Activated CD8-positive, alpha-beta T cell treated with anti-CD3 and anti-CD28 coated beads for 36 hours (primary cell): ENCODE measurements at places on chromosomes 7 and 10. TPM values are rescaled to one million over a fixed set of nuclear protein-coding genes. Genes with fewer than 3 reads are reported as not detected.

GRCh38 chr10:93039110-93039509 is 21.5 kb upstream of the CYP26C1 start:
- DNase-seq: no peak
- no peak overlapping the region for H3K27ac ChIP-seq
- H3K4me3 ChIP-seq: no peak overlapping the region
- peaks cover 1% of the 10 kb centered on the region for H3K36me3 ChIP-seq
- no peaks in the 10 kb centered on the region for H3K4me1 ChIP-seq

DNA sequence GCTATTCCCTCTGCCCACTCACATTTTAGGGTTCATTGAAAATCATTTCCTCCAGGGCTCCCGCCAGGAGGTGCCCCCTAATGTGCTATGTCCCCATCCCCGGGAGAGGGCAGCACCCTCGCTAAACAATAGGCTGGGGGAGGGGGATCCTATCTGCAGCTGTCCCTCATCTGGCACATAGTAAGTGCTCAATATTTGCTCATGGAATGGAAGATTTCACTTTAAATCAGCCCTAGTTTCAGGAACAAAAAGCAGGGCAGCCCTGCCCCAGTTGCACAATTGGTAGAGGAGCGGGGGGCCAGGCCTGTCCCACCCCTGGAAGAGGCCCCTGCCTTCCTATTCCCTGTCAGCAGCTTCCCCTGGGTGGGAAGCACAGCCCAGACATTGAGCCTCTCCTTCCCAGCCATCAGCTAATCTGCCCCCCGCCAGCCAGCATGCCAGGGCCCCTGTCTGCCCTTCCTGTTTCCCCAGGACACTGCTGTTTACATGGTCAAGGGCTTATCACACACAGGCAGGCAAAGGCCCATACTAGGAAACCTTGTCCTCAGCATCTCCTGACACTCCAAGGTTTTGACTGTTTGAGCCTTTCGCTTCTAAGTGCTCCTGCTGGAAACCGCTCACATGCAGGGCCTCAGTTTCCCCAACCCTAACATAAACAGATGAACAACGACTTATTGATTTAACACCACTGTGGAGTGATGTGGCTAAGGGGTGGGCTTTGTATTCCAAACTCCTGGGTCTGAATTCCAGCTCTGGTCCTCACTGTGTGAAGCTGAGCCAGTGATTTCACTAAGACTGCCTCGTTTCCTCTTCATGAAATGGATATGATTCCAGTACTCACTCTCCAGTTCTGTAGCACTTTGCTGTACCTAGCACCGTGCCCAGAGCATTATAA is 130.7 kb upstream of the ZMIZ1 start:
- no peak overlapping the region for H3K4me3 ChIP-seq
- no peaks in the 10 kb centered on the region for H3K27me3 ChIP-seq
- DNase-seq: peak; percentile 49
- no peaks in the 10 kb centered on the region for H3K36me3 ChIP-seq

GRCh38 chr10:32400961-32401360 is 45.0 kb upstream of the CCDC7 start:
- no peaks in the 10 kb centered on the region for H3K27me3 ChIP-seq
- no peaks in the 10 kb centered on the region for H3K4me1 ChIP-seq
- no peak overlapping the region for H3K4me3 ChIP-seq
- no peak for DNase-seq
- H3K27ac ChIP-seq: no peak overlapping the region

DNA sequence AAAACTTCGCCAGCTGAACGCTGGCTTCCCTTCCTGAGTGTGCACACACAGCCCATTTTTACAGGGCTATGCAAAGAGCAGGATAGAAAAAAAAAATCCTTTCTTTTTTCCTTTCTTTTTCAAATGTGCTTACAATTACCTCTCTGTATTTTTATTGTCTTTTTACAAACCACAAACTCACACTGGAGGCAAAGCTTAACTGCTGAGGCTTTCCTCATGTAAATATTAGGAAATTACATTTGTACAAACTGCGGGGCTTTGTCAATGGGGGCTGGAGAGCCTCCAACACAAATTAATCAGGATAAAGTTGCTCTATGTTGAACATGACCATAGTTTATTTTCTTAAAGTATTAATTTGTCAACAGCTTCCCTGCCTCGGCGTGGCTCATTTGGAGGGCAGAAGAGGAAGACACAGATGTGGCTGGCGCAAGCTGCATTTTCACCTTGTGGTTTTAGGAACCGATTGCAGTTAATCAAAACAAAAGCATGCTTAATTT is 411.7 kb upstream of the MKI67 start:
- peaks cover 47% of the 10 kb centered on the region for H3K27me3 ChIP-seq
- no peak overlapping the region for H3K27ac ChIP-seq
- no peak for DNase-seq
- H3K36me3 ChIP-seq: no peaks in the 10 kb centered on the region
- H3K4me3 ChIP-seq: no peak overlapping the region
- no peaks in the 10 kb centered on the region for H3K4me1 ChIP-seq

DNA sequence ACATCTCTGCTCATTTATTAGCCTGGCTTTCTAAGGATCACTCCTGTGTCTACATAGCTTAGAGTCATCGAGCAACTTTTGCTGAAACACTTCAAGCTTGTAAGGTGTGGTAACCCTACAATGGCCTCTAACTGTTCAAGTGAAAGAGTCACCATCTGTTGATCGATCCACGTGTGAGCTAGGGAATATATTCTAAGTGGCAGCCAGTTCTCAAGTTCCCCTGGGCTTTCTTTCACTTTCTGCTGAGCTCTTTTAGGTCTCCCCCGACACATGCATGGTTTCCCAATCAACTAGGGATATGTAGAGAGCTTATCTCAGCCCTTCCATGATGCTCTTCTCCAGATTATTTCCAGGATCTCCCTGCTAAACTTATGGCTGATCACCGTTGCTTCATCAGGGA is 15.5 kb downstream of the AOAH start:
- DNase-seq: no peak
- no peaks in the 10 kb centered on the region for H3K27me3 ChIP-seq
- H3K4me1 ChIP-seq: peaks cover 78% of the 10 kb centered on the region
- H3K4me3 ChIP-seq: peak overlapping the region; percentile 15
- peaks cover 75% of the 10 kb centered on the region for H3K36me3 ChIP-seq

GRCh38 chr7:3767917-3768777 is 467.1 kb downstream of the SDK1 start:
- H3K36me3 ChIP-seq: no peaks in the 10 kb centered on the region
- peaks cover 13% of the 10 kb centered on the region for H3K27me3 ChIP-seq
- H3K4me3 ChIP-seq: no peak overlapping the region
- no peak for DNase-seq
- H3K4me1 ChIP-seq: no peaks in the 10 kb centered on the region

DNA sequence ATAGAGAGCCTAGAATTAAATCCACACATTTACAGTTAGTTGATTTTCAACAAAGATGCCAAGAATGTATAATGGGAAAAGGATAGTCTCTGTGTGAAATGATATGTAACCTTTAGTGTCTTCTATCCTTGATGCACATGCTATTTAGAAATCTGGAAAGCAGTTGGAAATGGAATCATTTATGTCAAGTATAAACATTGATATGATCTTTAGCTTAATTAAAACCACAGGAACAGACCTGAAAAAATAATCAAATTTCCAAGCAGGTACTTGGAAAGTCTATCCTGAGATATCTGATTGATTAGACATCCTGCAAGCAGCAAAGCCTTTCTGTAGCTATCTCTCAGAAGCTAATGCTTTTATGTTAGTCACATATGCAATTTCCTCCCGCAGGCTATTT is 24.4 kb upstream of the SRI start:
- H3K4me1 ChIP-seq: no peaks in the 10 kb centered on the region
- DNase-seq: no peak
- no peak overlapping the region for H3K27ac ChIP-seq
- no peaks in the 10 kb centered on the region for H3K36me3 ChIP-seq
- H3K4me3 ChIP-seq: no peak overlapping the region

DNA sequence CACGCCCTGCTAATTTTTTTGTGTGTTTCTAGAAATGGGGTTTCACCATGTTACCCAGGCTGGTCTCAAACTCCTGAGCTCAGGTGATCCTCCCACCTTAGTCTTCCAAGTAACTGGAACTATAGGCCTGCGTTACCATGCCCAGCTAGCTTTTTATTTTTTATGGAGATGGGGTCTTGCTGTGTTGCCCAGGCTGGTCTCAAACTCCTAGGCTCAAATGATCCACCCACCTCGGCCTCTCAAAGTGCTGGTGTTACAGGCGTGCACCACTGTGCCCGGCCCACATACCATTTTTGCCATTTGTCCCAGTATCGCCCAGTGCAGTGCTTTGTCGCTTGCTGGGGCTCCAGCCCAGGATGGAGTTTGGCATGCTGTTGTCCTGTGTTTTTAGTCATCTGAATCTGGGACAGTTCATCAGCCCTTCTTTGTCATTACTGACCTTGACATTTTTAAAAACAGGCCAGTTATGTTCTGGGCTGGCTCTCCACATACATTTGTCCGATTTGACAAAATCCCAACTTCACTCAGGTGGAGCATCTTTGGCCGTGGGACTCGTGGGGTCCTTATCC is 16.7 kb downstream of the FOXK1 start:
- no peak overlapping the region for H3K4me3 ChIP-seq
- no peak overlapping the region for H3K27ac ChIP-seq
- H3K4me1 ChIP-seq: peaks cover 53% of the 10 kb centered on the region
- no peak for DNase-seq

DNA sequence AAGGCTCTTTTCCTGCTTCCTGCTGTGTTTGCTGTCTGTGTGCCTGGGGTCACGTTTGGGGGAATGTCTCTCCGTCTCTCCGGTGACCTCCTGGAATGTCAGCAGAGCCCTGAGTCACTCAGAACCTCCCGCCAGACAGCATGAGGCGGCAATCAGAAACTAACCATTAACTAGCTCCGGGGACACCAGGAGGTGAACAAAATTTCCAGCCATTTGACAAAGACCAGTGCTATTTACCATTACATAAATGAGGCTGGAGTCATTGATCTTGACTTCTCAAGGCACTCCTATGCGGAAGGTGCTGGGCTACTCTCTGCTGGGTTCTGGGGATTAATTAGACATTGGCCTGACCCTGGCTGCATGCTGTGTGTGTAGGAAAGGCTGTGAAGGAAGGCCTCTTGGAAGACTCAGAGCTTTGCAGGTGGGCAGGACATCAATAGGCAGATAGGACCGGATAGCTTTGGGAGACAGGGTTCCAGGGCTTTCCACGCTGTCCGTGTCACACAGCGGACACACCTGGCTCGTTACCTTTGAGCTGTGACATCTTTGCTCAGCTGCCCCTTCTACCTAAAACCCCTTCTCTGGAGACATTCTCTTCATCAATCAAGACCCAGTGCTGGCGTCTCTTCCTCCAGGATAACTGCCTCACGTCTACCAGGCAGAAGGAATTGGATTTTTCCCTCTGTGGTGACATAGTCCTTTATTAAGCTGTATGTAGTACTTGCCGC is 77.0 kb downstream of the PFKFB3 start:
- H3K4me1 ChIP-seq: peaks cover 28% of the 10 kb centered on the region
- no peaks in the 10 kb centered on the region for H3K27me3 ChIP-seq
- H3K4me3 ChIP-seq: no peak overlapping the region
- no peak for DNase-seq
- no peak overlapping the region for H3K27ac ChIP-seq

DNA sequence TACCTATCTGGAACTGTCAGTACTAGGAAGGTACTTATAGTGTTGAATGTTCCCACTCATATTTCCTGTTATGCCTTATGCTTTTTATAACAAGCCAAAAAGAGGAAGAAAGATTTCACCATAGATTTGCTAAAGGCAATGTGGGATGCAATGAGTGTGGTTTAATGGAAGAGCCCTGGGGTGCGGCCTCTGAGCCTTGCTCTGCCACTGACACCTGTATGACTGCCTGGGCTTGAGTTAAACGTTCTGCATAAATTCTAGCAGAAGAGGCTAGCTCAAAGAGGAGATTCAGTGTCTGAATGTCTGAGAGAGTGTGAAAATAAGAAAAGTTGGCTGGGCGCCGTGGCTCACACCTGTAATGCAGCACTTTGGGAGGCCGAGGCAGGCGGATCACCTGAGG is 143.8 kb downstream of the TPST1 start:
- H3K4me1 ChIP-seq: no peaks in the 10 kb centered on the region
- no peaks in the 10 kb centered on the region for H3K27me3 ChIP-seq
- no peak for DNase-seq
- H3K4me3 ChIP-seq: no peak overlapping the region
- H3K27ac ChIP-seq: no peak overlapping the region

GRCh38 chr10:2748287-2748686 is 319.1 kb upstream of the PFKP start:
- H3K36me3 ChIP-seq: no peaks in the 10 kb centered on the region
- H3K4me3 ChIP-seq: no peak overlapping the region

GRCh38 chr7:113710310-113711096 is 208.3 kb downstream of the PPP1R3A start:
- DNase-seq: peak; percentile 46
- no peak overlapping the region for H3K4me3 ChIP-seq
- no peaks in the 10 kb centered on the region for H3K36me3 ChIP-seq
- H3K27me3 ChIP-seq: peaks cover 2% of the 10 kb centered on the region
- H3K27ac ChIP-seq: no peak overlapping the region

DNA sequence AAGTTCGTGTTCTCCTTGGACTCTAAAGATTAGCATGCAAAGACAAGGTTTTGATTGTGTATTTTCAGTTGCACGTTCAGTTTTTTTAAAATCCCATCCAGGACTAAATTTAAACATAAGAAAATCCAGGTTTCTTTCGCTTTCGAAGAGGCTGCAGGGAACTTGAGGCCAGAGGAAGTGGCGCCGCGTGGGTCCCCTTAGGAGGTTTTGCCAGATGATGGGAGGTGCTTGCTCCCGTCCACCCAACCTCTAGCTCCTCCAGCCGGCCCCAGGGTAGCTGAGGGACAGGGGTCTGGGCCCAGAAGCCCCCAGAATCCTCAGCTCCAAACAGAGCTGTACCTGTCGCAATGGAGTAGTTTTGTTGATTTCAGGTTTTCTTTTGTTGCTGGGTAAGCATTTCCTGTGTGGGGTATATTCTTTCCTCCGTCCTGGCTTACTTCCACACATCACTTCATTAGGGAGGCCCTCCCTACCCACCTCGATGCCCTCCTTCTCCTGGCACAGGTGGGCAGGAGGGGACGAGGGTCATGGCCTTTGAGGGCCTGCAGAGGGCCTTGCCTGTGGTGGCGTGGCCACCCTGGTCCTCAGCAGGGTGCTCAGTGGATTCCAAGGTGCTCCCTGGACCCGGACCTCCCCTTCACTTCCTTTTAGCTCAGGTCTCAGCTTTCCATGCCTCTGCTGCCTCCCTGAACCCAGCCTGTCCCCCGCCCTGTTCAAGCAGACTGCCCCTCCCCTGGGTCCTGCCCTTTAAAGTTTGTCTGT is 32.6 kb downstream of the LHPP start:
- DNase-seq: peak; percentile 33
- H3K27me3 ChIP-seq: no peaks in the 10 kb centered on the region
- H3K4me1 ChIP-seq: peaks cover 10% of the 10 kb centered on the region
- H3K4me3 ChIP-seq: peak overlapping the region; percentile 47

The HMX2 gene
- 0.43 TPM for total RNA-seq
